ENCODE measurements at places on chromosomes 16 and 17.

GRCh38 chr16:27171584-27171983, 31.7 kb upstream of the KDM8 start:
- no peak for DNase-seq

DNA sequence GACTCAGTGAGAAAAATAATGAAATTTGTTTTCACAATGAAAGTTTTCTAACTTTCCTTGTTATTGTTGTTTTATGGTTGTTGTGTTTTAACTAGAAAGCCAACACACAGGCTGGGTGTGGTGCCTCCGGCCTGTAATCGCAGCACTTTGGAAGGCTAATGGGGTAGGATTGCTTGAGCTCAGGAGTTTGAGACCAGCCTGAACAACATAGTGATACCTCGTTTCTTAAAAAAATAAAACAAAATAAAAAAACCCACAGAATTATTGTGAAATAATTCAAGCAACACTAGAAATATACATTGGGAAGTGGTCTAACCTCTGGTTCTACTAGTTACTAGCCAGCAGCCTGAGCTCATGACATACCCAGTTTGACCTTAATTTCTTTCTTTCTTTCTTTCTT, 630 bp downstream of the MILR1 start:
- no peak for DNase-seq

DNA sequence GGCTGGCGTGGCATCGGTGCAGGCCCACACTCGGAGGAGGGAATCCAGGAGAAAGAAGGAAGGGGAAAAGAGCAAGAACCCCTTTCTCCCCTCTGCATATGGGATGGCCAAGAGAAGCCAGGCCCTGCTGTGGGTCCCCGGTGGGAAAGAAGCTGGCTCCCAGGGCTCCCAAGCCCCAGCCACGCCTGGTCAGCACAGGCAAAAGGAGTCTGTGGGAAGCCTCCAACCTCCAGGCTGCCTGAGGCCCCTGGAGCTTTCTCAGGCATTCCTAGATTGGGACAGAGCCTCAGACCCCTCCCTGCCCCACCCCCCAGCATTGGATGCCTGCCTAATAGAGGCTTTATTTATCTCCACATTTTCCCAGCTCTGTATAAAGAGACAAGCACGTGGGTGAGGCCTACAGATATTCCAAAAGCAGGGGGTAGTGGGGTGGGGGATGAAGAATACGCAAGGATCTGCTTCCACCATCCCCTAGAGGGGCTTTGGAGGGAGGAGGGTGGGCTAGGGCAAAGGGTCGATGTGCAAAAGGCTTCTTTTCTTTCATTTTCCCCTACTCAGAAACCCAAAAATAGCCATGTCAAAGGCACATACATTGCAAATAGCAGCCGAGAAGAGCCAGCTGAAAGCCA, 56.4 kb downstream of the MPRIP start:
- no peak for DNase-seq

- no peak for DNase-seq
Measured at GRCh38 chr17:74736513-74737298, at the start of gene RAB37. Gene RAB37 (plus strand): TSS chr17:74737256. CDS start chr17:74737273, 17 bp downstream.

- no peak for DNase-seq
Measured at GRCh38 chr17:81338274-81339190, 43.4 kb upstream of the SLC38A10 start.

Data from occipital lobe (tissue), 3 donors.